ENCODE measurements at places on chromosomes 3 and 15.

GRCh38 chr3:71651625-71652024, 68.1 kb upstream of the FOXP1 start:
- no peak for DNase-seq

DNA sequence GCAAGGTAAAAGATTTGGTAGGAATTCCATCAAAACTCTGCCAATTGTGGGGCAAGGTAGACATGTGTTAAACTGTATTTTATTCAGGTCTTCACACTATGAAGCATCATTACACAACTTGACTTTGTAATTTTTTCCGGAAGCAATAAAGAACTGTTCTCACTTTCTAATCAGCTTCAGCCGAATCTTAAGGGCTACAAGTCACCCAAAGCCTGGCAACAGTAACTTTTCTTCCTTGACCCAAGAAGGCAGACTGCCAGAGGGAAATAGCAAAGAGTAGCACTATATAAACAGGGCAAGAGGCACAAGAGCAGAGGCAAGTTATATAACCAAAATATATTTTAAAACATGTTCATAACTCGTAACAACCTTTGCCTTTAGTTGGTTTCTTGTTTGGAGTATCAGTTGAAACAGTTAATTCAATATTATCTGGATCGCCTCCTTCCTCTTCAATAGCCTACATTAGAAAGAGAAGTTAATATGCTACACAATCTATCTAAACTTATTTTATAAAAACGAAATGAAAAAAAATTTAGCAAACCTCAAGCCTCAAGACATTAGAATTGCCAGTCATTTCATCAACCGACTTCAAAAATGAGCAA, 1.4 kb downstream of the SLTM start:
- no peak for DNase-seq

DNA sequence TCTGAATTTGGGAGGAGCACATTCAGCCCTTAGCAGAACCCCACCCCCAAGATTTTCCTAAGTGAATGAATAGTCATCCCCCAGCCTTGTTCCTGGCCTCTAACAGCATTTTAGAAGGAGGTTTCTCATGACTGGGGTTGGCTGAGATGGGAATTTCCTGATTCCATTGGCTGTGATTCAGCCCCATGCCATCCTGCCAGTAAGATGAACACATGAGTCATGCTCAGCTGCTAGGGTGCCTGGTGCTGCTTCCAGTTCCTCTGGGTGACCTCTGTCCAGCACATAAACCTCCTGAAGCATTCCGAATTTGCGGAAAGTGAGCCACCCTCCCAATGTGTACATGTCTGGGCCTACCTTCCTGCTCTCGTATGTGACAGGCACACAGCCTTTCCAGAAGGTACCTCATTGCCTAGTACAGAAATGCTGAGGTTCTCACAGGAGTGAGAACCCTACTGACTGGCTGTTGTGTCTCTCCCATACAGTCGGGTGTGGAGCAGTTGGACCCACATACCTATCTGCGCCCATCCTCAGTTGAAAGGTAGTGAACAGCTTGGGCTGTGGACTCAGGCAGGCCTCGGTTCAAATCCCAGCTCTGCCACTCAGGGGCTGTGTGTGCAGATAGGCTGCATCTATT, 91.7 kb downstream of the APBA2 start:
- DNase-seq: no peak

GRCh38 chr15:95659656-95660055, 670.8 kb upstream of the NR2F2 start:
- no peak for DNase-seq

- DNase-seq: no peak
Measured at GRCh38 chr3:43198791-43199644, 87.3 kb upstream of the SNRK start.

- no peak for DNase-seq
Measured at GRCh38 chr3:70179111-70179510, 133.3 kb downstream of the MDFIC2 start.

GRCh38 chr3:67064105-67064504, 66.0 kb downstream of the KBTBD8 start:
- DNase-seq: no peak

GRCh38 chr3:71348001-71348632, 235.4 kb downstream of the FOXP1 start:
- DNase-seq: no peak

DNA sequence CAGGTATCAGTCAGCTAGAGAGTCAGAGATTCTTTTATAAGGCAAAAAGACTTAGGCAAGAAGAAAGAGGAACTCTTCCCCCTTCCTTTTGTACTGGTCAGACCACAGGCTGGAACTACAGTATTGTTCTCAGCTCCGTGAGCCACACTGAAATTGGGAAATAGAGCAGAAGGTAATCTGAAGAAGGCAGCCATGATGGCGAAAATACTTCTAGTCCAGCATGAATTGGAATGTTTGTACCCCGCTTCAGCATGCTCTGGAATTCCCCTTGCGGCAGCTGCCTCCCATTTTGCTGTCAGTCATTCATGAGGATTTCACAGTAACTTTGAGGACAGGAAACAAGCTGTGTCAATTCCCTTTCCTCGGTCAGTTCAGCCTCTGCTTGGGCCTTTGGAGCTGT, 96.2 kb downstream of the CORO2B start:
- no peak for DNase-seq

- DNase-seq: no peak
Measured at GRCh38 chr15:27792756-27793264, 306.3 kb downstream of the OCA2 start.

GRCh38 chr3:141656771-141657170, 81.3 kb upstream of the RNF7 start:
- DNase-seq: no peak

DNA sequence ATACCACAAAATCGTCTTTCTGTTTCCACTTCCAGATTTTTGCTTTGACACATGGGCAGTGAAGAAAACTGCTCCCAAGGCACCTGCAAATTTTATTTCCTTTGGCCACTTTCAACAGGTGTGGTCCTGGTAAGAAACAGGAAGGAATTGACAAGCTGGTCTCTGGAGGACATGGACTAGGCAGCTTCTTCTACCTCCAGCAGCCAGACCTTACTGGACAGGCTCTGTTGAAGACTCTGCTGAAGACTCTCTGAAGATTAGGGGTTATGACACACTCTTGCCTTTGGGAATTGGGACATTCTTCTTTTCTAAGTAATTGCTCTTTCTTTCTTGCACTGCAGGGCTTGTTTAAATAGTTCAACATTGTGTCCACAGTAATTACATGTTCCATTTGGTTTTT, 147.7 kb upstream of the DCBLD2 start:
- no peak for DNase-seq

- DNase-seq: no peak
Measured at GRCh38 chr3:177177749-177178221, 19.5 kb downstream of the TBL1XR1 start.

Measured in D341Med (cell line).